Adipocyte (in vitro differentiated cells): ENCODE measurements at places on chromosomes 13 and 19.

DNA sequence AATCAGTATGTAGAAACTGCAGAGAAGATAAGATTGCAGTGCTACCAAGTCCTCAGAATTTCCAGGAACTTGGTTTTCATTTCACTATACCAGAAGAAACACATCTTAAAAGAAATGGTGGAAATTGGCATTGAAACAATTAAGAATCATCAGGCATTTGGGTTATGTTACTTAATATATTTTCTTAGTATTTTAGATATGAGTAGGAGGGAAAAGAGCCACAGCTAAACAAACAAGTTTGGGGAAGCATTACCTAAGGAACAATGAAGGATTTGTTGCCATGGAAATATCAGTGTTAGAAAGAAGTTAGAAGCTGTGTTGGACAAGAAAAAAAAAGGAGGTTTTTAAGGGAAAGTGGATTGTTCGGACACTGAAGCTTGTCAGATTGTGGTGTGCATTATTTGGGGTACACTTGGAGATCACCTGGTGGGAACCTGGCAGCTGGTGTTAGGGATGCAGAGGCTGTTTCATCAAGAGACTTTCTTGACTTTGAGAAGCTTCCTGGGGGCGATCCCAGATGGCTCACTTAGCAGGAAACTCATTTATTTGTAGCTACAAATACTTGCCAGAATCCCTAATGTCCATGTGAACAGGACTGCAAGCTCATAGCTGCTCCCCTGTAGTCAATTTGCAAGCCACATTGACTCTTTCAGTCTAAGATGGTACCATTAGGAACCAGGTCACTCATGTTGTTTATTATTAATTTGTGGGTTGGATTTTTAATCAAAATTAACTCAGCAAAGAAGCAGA is 246.7 kb downstream of the RFC3 start:
- DNase-seq, result peak; percentile 42

DNA sequence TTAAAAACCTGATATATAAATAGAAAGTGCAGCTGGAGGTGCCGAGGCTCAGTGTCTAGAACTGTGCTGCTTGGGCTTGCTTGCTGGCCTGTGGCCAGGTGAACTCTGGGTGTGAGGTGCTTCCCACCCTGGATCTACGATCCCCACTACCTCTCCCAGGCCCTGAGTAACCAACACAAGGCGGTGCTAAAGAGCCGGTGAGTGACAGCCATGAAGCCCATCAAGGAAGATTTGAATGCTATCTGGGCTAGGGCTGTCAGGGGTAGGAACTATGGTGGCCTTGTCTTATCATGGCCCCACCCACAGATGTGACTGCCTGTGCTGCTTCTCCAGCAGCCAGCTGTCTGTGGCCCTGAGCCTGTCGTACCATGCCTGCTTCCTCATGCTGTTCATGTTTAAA is 25.6 kb upstream of the ZNF91 start:
- no peak for DNase-seq

DNA sequence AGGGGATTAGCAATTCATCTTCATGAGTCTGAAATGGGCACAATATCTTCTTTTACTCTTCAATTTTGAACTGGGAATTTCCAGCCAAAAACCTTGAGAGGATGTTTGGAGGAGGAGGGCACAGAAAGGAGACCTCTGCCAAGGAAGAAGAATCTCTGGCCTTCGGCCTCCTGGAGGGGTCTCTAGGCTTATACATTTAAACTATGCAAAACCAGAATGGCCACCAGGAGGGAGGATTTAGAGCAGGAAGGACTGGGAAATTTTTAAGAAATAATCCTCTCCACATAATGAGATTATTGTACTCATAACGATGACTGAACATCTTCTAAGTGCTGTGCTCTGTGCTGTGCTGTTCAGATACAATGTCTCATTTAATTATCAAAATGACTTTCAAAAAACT is 325.9 kb downstream of the NDFIP2 start:
- no peak for DNase-seq

GRCh38 chr13:65763811-65764210 is 1466.3 kb downstream of the PCDH9 start:
- DNase-seq, result no peak

GRCh38 chr13:67841071-67841470 is 610.9 kb upstream of the PCDH9 start:
- DNase-seq, result no peak
